Substantia nigra (tissue), 51 donors: ENCODE measurements at places on chromosomes 4 and X.

DNA sequence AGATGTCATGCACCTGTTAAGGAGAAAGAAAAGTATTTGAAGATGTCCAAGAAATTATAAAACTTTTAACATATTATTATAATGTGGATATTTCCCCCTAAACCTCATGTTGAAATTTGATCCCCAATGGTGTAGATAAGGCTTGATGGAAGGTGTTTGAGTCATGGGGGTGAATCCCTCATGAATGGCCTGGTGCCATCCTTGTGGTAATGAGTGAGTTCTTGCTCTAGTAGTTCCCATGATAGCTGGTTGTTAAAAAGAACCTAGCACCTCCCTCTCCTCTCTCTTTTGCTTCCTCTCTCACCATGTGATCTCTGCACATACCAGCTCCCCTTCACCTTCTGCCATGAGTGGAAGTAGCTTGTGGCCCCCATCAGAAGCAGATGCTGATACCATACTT, 176.6 kb upstream of the NR3C2 start:
- DNase-seq: no peak

- DNase-seq: no peak
These were observed 6.2 kb downstream of the CTBP1 start for GRCh38 chr4:1242506-1243450.

- peak; percentile 73 for DNase-seq
These were observed 1.4 kb downstream of the STAG2 start for GRCh38 chrX:123962794-123963373.

DNA sequence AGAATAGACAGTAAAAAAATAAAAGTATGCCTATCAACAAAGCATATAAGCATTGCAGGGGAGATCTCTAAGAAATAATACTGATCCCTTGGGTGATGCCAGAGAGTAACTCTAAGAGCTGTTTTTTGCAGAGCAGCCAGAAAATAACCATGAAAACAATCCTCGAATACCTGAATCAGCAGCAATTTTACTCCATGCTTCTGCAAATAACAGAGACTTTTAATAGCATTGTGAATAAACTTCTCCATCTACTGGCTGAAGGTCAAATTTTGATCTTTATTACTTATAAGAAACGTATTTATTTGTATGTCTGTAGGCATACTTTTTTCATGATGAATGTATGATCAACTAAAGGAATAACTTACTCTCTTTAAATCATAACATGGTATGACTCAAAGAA, 334.5 kb downstream of the GALNTL6 start:
- no peak for DNase-seq

- DNase-seq: no peak
These were observed 19.6 kb downstream of the MPP1 start for GRCh38 chrX:154785716-154786115.

GRCh38 chr4:98518559-98519267, 139.7 kb downstream of the TSPAN5 start:
- no peak for DNase-seq

- DNase-seq: no peak
These were observed 136.0 kb downstream of the GABRB1 start for GRCh38 chr4:47167081-47168035.

DNA sequence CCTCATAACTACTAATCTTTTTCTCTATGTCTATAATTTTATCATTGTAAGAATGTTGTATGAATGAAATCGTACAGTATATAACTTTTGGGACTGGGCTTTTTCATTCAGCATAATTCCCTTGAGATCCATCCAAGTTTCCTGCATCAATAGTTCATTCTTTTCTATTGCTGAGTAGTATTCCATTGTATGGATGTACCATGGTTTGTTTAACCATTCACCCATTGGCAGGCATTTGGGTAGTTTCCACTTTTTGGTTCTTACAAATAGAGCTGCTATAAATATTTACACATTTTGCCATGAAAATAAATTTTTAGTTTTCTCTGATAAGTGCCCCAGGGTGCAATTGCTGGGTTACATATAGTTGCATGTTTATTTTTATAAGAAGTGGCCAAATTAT, 659.8 kb downstream of the RAPGEF2 start:
- no peak for DNase-seq

- DNase-seq: no peak
These were observed 75.6 kb downstream of the SYTL5 start for GRCh38 chrX:38081909-38082308.

DNA sequence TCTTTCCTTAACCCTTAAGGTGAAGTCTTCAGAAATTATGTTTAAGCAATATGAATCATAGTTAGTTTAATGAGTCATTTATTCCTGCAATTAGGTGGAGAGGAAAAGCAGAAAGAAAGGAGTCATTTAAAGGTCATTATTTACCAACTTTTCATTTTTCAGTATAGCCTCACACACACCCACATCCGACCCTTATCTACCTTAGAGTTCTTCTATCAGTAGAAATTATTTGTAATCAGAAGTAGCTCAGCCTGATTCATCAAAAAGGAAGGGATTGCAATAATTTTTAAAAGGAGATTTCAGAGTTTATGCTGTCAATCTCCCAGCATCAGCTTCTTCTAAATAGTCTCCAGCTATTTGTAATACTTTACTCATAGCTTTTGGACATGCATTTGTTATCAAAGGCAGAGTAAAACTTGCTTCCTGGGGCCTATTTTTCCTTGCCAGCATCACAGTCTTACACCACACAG, 5.9 kb downstream of the ANXA10 start:
- no peak for DNase-seq

DNA sequence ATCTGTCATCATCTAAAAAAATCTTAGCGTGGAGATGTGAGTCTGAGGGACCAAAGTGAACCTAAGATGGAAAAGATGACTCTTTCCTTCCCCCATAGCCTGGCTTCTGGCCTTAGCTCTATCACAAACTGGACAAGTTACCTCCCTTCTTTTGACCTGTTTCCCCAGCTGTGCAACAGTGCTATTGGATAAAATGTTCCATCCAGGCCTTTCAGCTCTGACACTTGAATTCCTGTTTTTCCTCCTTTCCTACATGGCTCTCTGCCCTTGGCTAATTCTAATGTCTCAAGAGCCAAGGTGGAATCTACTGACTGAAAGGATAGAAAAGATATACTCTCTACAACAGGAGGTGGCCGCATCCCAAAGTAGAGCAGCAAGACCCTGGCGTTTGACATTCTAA, 84.5 kb upstream of the ARHGEF9 start:
- DNase-seq: no peak

- DNase-seq: no peak
These were observed 715.8 kb downstream of the CCSER1 start for GRCh38 chr4:90842960-90843359.

DNA sequence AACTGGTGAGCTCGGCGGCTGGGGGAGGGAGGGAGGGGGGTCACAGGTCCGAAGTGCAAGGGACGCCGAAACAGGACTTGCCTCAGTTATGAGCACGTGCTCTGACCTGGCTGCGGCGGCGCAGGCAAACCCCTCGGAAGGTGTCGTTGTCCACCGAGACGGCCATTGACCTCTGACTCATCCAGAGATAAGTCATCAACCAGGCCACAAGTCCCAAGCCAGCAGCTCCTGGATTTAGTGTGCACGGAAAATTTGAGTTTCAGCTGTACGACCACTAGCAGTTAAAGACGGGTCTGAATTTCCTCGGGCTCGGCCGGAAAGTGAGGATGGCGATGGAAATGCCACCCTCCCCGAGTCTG, 674 bp downstream of the SH3D19 start:
- peak; percentile 8 for DNase-seq
